GM18507 (cell line): ENCODE measurements at places on chromosomes 2 and 18.

DNA sequence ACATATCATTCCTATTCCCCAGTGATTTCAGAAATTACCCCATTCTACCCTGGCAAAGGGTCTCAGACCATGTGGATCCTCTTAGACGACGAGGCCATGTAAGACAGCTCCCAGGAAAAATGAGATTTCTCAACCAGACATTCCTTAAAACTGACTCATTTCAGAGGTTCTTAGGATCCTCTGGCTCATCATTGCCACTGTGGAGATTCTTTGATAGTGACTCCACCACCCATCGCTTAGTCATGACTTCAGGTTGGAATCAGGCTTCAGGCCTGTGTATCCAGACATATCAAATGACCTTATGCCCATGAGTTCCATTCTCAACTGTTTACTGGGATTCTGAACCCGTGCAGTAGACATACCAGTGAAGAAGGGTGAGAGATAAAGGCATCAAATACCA lies 245.6 kb upstream of the TCF4 start:
- DNase-seq, result no peak

DNA sequence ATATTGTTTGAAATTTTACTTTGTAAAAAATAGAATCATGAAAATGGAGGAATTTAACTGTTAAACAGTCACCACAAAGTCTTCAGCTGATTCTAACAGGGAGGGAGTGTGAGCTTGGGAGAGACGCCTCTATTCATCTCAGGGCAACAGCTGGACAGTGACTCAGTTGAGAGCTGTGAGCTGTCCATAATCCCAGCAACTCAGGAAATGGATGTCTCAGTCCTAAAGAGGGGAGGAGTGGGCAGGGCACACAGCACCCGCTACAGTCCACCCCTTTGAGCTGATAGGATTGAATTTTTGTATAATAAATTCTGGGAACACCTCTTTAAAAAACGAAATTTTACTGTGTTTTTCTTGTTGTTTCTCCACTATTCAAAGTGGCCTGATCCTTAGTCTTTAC lies 255.1 kb upstream of the THUMPD2 start:
- no peak for DNase-seq

GRCh38 chr18:69889009-69889408 lies 58.7 kb downstream of the CD226 start:
- DNase-seq, result no peak

GRCh38 chr2:10252224-10252623 lies 50.5 kb upstream of the HPCAL1 start:
- DNase-seq, result no peak

- no peak for DNase-seq
These were observed 181.5 kb upstream of the ID2 start for GRCh38 chr2:8500124-8501054.

DNA sequence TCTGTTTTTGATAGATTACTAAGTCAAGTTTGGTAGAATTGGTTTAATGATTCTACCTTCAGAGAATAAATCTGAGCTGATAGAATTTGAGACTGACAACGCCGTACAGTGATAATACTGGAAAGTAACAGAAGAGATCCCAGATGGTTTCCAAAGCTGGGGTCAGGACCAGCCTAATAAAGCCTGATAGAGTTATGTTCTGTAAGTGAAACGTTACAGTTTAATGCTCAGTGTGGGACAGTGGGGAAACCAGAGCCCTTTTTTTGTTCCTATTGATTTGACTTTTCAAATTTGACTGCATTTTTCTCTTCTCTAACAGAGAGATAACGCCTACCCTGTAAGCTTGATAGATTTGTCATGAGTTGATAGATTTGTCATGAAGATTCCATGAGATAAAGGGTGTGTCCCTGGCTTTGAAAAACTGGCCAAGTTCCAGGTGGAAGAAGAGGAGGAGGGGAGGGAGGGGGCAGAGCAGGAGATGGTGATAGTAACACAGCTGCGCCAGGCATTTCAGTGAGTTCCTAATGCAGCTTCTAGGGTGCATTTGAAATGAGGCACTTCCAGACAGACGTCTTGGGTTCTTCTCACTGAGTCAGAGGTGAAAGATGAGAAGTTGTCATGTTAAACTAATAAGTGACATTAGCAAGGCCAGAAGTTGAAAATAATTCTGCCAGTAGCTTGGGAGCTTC lies 65.1 kb downstream of the CERS6 start:
- no peak for DNase-seq

GRCh38 chr18:40152859-40153258 lies 1802.2 kb upstream of the PIK3C3 start:
- no peak for DNase-seq

GRCh38 chr2:241410739-241411176 lies 54.7 kb downstream of the FARP2 start:
- DNase-seq, result no peak

DNA sequence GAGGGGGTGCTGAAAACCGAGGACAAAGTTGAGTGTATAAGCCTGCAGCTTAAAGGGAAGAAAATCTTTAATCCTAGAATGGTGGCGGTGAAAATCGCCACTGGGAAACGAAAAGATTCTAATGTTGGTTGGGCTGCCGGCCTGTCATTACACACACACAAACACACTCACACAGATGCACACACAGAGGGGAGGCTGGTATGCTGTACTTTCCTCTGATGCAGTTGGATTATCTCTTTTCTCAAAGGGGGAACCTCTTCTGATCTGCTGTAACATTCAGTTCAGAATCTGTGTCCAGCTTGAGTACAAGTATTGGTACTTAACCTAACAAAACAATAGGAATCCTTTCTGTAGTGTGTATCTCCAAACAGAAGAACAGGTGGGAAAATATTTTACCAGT lies 39.0 kb downstream of the ANXA4 start:
- DNase-seq, result no peak

DNA sequence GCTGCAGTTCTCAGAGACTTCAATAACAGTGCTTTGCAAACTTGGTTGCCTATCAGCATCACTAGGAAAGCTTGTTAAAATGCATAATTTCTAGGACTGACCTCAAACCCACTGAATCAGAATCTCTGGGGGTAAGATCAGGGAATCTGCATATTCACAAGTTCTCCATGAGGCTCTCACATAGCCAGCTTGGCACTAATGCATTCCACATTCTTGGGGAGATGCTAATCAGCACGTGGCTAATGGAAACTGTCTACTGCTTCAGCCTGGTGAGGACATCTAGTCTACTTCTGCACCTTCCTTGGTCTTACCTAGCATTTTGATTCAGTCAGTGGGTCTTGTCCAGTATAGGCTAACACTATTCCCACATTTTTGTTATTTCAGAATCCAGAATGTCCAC lies 56.3 kb downstream of the RBKS start:
- no peak for DNase-seq
